ENCODE measurements at places on chromosomes 7 and 10.

DNA sequence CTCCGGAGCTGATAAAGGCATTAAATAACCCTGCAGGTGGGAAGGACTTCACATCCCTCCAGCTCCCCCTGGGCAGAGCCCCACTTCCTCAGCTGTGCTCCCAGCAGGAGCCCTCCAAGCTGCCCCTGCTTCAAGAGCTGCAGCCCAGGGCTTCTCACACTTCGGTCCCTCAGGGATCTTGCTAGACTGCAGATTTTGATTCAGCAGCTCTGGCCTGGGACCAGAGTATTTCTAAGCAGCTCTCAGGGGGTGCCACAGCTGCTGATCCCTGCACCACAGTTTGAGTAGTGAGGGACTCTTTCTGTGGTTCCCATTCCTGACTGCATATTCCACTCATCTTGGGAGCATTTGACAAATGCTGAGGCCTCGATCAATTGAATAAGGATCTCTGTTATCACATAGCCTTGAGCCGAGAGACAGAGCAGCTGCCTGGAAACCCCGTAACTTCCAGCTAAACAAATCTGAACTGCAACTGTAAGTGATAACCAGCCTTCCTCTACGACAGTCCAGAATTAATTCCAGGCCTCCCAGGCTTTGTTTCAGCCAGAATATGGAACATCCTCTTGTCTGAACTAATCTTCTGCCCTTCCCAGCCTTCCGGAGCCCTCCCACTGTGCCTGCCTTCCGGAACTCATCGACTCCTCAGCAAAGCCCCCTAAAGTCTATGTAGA lies 161.4 kb downstream of the CCDC3 start:
- DNase-seq = no peak

DNA sequence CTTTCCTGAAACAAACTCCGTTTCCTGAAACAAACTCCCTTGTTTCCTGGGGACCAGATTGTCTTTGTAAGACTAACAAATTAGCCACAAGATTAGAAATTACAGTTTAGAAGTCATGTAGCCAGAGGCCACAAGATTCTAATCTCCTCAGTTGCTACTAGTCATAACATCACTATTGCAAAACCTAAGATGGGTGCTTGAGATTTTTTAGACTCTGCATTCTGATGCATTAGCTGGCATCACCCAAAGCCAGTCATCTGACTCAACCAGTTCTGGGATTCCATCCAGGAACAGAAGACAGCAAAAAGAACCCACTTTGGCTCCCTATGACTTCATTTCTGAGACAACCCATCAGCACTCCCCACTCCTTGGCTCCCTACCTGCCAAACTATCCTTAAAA lies 367.9 kb upstream of the MBL2 start:
- no peak for DNase-seq

GRCh38 chr10:74190494-74190893 lies 39.5 kb downstream of the ADK start:
- no peak for DNase-seq

- peak; percentile 54 for DNase-seq
These were observed 149.8 kb downstream of the AKR1D1 start for GRCh38 chr7:138226001-138226476.

DNA sequence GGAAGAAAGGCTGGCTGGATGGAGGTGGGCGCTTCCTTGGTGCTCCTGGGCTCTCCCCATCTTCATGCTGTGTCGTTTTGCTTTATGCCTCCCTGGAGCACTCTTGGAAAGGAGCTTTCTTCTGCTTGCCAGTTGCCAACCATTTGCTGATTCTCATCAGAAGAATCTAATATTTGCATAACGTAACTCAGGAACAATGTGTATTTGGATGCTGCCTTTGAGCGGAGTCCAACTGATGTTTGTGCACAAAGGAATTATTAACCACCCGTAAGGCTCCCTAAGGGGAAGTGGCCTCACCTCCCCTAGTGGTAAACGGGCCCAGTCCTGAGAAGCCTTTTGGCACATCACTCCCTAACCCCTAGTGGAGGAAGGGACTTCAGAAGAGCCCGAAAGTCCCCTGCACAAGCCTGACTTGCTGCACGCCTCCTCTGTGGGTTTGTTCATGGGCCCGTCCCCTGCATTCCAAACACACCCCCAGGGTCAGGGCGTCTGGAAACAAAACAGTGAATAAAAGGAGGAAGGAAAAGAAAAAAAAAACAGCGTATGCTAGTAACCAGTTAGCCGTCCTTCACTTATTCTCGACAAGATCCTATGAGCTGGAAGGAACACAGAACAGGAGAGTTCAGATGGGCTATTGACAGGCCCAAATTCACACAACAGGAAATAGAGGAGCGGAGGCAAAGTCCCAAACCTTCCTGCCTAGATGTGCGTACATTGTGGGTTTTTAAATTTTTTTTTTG lies 602.2 kb downstream of the LRMDA start:
- DNase-seq = no peak

DNA sequence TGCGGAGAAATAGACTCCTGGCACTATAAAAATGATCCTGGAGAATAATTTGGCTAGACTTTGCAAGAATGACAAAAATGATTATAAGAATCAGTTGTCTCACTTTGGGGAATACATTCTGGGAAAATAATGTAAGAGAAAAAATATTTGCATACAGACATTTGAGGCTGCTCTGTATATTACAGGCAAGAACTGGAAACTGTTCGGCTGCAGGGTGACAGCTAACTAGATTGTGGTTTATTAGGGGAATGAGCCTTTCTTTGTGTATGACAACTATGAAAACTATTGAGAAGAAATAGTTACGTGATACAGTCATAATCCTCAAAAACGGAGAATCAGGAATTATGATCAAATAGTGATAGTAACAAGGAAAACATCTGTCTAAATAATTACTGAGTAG lies 8.6 kb downstream of the TRIM56 start:
- DNase-seq = no peak

- DNase-seq = no peak
These were observed 229.4 kb downstream of the TNS3 start for GRCh38 chr7:47352394-47352968.

GRCh38 chr7:151923097-151923876 lies 33.0 kb upstream of the GALNTL5 start:
- DNase-seq = no peak

DNA sequence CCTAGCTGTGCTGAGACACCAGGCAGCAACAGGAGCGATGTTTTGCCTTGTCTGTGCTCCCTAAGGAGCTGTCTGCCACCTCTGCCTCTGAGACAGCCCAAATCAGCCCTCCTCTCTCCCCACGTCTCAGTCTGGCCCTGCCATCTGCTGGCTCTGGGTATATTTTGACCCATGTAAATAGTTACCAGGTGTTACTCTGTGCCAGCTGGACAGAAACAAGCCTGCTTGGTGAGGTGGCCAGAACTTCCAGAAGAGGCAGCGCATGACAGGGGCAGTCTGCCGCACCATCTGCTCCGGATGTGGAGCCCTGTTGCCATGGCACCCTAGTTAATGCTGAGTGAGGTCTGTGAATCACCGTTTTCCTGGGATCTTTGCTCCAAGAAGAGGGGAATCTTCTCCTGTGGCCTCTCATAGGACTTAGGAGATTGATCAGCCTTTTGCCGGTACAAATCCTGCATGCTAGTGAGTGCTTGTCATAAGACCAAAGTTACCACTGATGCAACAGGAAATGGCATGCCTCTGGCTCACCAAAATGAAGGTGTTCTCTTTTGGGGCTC lies 31.8 kb downstream of the GSTO2 start:
- DNase-seq = peak; percentile 88

DNA sequence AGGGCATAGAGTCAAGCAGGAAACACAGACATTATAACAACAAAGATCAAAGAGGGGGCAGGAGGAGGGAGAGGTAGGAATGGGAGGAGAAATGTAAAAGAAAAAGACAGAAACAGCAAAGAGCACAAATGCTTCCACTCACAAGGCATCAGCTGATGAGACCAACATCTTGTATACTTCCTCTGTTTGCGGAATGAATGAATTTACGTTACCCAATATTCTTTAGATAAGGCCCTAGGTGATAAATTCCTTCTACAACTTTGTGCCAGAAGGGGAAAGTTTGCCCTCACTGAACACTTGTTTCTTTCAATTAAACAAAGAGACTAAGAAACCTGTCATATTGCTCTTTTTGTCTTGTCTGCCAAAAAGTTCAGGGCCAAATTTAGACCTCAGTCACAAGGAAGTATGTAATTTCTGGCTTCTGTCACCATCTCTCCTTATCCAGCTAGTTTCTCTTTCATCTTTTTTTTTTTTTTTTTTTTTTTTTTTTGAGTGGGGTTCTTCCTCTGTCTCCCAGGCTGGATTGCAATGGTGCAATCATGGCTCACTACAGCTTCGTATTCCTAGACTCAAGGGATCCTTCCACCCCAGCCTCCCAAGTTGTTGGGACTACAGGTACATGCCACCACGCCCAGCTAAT lies 116.4 kb upstream of the NANOS1 start:
- no peak for DNase-seq

- DNase-seq = no peak
These were observed 26.9 kb upstream of the TRIM56 start for GRCh38 chr7:101058355-101058754.

GRCh38 chr10:109991266-109991855 lies 16.4 kb upstream of the ADD3 start:
- no peak for DNase-seq

- DNase-seq = peak; percentile 71
These were observed 62.3 kb downstream of the LAMB4 start for GRCh38 chr7:108067844-108068243.

DNA sequence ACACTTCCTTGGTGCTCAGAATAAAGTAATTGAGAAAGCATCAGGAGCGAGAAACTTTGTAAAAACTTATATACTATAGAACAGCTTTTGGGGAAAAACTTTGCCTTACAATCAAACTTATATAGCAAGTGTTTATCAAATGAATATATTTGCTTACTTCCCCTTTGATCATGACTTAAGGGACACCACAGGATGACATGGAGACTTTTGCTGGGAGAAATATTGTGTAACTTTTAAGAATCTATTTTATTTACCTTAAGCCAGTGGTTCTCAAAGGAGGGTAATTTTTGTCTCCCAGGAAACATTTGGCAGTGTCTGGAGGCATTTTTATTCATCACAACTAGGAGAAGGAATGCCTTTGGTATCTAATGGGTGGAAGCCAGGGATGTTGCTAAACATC lies 173.8 kb upstream of the HABP2 start:
- DNase-seq = no peak

DNA sequence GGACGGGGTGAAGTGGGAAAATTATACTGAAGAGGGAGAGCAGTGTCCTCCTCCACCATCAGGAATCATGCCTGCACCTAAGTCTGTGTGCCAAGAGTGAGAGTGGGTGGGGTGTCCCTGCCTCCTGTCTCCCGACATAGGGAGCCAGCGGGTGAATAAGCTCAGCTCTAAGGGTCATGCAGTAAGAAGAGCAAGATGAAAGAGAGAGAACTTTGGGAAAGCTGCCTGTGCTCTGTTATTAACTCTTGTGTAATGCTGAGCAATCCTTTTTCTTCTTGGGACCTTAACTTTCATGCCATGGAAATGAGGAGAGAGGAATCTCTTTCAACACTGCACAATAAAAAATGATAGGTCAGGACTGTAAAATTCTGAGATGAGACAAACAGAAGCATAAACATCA lies 7.9 kb upstream of the TCAF1 start:
- no peak for DNase-seq

DNA sequence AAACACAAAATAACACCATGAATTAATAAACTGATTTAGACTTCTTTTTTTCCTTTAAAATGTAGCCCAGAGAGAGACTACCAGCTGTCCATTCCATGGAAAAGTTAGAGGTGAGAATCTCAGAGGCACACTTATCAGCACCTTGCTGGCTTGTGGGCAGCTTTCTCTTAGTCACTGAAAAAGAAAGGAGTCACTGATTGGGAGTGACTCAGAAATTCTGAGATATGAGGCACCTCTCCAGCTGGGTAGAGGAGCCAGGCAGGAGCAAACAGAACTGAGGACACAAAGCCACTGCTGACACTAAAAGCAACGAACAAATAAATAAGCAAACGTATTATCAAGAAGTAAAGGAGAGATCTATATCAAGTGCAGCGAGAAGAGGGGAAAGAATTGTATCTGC lies 310.6 kb downstream of the PARD3 start:
- DNase-seq = no peak

DNA sequence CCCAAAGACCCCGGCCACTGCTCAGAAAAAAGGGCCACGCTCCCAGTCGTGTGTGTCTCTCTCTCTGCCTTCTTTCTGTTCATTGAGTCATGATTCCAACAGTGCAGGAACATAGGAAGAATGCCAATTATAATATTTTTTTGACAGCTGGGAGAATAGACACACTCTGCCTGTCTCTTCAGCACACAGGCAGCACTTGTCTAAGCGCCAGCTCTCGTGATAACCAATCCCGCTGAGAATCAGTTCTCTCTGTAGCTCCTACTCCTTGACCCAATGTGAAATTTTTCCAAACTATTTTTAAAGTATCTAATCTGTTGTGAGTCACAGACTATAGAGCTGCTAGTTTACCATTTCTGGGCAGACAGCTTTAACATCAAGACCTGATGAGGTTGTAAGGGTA lies 145.7 kb upstream of the RHEB start:
- no peak for DNase-seq

GRCh38 chr7:28038175-28038797 lies 142.3 kb downstream of the JAZF1 start:
- no peak for DNase-seq

- no peak for DNase-seq
These were observed 179.8 kb upstream of the CSTF2T start for GRCh38 chr10:51879238-51879637.

DNA sequence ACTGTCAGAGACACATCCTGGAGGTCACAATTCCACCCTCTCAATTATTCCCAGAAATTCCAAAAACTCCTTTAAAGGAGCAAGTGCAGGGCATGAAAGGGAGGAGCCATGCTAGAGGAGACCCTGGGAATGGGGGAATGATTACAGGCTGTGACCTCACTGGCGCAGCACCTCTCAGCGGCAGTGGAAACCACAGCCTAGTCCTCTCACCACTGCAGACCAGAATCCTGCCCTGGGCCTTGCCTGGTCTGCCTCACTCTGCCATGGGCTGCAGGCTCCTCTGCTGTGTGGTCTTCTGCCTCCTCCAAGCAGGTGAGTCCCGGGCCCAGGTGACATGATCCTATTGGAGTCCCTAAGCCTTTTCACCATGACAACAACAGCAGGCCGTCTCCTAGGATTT lies 50.5 kb upstream of the PRSS58 start:
- DNase-seq = no peak

DNA sequence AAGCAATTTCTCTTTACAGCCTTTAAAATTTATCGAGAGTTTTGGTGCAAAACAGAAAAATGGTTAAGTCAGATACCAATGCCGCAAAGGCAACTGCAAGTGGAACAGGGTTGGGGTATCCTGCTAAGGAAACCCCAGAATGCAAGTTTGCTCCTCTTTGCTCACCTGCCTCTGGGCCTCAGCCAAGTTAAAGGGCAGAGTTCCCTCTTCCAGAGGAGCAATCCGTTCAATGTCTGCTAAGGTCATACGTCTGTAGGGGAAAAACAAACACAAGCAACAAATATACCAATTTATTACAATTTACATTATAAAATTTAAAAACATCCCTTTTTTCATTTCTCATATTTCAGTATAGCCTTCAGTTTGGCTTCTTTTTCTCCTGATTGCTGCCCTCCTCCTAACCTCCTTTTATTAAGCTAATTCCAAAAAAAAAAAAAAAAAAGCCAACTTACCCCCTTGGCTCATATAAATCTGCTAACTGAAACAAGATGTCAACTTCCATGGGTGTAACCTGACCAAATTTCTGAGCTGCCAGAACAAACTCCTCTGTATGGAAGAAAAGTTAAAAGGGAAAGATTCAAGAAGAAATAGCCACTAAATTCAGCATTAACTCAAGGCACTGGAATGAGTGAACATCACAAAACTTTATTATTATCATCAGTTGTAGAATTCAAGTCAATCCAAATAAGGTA lies 132.6 kb downstream of the SLC25A13 start:
- no peak for DNase-seq
